Gastroesophageal sphincter (tissue), 4 donors: ENCODE measurements at places on chromosomes 7 and 10. TPM values are rescaled to one million over a fixed set of nuclear protein-coding genes. Genes with fewer than 3 reads are reported as not detected.

- ATAC-seq, result no peak
These were observed 484.1 kb upstream of the ZMIZ1 start for GRCh38 chr10:78584681-78585080.

GRCh38 chr7:157494506-157495176 is 157.8 kb downstream of the DNAJB6 start:
- no peak for ATAC-seq

DNA sequence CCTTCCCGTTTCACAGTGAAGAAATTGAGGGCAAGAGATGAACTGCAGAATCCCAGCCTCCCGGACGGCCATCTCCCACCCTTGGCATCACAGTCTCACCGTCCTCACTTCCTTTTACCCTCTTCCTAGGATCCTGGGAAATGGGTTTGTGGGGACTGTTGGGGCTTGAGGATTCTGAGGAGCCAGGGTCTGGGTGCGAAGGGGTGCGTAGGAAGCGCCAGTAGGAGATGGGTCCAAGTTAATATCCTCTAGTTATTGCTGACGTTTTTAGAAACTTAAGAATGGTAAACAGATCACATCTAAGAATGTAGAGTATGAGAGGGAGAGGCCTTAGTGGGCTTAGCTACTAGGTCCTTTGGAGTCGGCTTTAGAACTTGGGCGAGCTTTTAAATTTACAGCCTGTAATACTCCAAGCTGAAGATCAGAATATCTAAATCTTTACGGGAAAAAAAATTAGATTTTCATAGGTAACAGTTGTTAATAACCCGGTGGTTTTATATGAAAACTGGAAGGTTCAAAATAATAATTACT is 696 bp downstream of the MALSU1 start:
- ATAC-seq, result no peak

DNA sequence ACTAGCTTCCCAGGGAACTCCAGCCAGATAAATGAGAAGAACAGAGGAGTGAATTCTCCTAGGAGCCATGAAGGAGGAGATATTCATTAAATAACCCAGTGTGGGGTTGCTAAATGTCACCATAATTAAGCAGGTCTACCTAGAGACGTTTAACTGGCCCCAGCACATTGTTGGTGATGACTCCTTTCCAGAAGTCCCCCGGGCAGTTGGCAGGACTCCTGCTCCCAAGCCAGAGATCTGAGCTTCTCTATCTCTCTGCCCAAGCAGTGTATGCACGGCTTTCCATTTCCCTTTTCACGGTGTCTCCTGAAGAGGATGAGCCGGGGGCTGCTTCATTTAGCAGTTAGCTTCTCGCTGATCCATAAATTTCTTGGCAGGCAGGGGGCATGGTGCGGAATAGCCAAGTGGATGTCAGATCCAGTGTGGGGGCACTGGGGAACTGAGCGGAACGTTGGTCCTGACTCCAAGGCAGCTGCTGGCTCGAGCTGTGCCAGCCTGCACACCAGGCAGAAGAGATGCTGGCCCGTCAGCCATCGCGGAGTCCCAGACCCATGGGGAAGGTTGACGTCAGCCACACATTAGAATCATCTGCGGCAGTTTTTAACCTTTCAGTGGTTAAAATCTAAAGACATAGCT is 142.0 kb upstream of the NPY start:
- ATAC-seq, result no peak

DNA sequence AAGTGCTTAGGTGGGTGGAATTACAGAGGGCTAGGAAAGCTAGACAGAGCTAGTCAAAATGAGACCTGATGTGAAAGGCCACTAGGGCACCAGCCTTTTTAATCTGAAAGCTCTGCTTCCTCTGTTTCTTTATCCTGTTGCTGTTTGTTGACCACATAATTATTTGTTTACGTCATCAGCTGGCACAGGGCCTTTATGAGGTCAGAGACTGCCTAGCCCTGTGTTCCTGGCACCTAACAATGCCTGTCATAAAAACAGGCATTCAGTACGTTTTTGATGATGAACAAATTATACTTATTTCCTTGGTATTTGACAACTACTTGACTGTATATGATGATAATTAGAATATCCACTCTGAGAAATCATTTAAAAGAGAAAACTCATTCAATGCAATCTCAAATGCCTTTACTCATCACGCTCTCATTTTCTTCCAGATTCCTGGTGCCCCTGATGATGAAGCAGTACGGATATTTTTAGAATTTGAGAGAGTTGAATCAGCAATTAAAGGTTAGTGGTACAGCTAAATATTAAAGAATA is 26.0 kb downstream of the RBM17 start:
- peak; percentile 39 for ATAC-seq

GRCh38 chr7:922334-923107 is 32.0 kb downstream of the ADAP1 start:
- ATAC-seq, result no peak

DNA sequence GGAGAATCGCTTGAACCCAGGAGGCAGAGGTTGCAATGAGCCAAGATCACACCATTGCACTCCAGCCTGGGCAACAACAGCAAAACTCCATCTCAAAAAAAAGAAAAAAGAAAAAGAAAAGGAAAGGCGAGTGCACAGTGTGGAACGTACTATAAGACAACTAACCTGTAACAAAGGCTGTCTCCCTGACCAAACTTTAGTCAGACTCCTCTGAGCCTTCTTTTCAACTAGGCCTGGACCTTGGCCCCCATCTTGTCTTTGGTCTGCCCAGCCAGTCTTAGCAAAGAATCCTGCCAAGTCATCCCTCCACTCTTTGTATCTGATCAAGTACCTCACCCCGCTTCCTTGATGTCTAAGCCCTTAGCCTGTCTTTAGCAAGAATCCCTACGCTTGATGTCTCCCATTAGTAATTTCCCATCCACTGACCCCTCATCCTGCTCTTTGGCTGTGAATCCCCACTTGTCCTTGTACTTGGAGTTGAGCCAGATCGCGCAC is 68.9 kb upstream of the KDM7A start:
- no peak for ATAC-seq

DNA sequence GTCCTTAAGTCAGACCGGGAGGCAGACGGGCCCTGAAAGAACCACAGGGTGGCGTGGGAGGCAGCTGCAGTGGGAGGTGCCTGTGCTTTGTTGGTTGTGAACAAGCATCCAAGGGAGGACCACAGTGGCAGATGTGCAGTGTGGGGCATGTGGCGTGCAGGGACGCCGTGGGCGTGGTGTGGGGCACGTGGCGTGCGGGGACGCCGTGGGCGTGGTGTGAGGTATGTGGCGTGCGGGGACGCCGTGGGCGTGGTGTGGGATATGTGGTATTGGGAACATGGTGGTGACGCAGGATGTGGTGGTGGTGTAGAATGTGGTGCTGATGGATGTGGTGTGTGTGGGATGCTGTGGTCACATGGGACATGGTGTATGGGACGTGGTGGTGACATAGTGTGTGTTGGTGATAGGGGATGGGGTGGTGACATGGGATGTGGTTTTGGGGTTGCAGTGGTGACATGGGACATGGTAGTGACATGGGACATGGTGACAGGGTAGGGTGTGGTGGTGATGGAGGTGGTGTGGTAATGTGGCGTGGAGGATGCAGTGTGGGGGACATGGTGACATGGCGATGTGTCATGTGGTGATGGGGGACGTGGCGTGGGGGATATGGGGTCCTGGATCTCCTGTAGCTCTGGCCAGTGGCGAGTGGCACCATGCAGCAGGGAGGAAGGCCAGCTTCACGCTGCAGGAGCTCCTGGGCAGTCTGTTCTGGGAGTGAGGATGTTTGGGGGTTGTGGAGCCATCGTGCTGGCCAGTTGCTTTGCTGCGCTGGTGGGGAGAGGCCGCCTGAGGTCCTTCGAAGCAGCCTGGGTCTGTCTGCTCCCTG is 78.8 kb downstream of the INPP5A start:
- no peak for ATAC-seq

DNA sequence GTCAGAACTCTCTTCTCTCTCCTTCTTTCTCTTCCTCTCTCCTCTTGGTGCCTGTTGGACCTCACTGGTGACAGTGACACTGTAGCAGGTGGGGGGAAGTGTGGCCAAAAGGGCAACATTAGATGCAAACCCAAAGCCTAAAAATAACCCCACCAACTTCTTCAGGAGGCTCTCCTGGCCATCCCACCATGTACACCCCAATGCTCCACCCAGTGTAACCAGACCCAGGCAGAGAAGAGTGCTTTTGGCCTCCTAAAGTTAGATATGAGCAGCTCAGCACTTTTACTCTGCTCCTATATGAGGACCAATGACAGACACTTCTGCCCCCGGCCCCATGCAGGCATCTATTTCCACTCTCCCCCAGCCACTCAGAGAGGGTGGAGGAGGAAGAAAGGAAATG is 5.5 kb downstream of the MYOZ1 start:
- no peak for ATAC-seq

The STOX1 gene
- total RNA-seq, result 19.1 TPM

The MRLN gene
- not detected for total RNA-seq

The SAP25 gene
- total RNA-seq, result not detected

The PDK4 gene
- 409 TPM for total RNA-seq

The IFIT1B gene
- not detected for total RNA-seq
